ENCODE measurements at places on chromosomes 11 and 22.

DNA sequence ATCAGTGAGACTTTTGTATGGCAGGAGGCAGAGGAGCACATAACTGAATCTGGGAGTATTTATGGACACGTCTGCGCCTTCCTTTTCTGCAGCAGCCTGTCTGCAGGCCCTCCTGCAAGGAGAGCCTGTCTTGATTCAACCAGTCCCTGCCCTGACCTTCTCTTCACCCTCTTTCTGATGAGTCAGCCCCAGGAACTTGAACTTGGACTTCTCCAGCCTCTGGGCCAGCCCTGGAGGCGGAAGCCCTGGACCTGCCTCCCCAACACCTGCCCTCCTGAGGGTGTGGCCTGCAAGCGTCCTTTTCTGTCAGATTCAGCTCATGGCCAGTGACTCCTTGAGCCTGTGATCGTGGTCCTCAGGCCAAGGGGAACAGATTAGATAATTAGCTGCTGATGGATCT, 20.0 kb downstream of the DAGLA start:
- no peak for DNase-seq

DNA sequence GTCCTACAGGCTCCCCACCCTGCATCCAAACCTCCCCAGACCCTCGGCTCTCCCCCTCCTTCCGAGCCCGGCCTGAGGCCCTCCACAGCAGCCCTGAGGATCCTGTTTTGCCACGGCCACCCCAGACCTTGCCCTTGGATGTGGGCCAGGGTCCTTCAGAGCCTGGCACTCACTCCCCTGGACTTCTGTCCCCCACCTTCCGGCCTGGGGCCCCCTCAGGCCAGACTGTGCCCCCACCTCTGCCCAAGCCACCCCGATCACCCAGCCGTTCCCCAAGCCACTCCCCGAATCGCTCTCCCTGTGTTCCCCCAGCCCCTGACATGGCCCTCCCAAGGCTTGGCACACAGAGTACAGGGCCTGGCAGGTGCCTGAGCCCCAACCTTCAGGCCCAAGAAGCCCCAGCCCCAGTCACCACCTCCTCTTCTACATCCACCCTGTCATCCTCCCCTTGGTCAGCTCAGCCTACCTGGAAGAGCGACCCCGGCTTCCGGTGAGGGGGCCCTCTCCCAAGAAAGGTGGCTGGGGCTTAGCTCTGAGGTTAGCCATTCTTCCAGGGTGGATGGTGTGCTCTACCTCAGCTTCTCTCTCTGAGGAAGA, 2.9 kb downstream of the INPP5J start:
- DNase-seq: no peak

DNA sequence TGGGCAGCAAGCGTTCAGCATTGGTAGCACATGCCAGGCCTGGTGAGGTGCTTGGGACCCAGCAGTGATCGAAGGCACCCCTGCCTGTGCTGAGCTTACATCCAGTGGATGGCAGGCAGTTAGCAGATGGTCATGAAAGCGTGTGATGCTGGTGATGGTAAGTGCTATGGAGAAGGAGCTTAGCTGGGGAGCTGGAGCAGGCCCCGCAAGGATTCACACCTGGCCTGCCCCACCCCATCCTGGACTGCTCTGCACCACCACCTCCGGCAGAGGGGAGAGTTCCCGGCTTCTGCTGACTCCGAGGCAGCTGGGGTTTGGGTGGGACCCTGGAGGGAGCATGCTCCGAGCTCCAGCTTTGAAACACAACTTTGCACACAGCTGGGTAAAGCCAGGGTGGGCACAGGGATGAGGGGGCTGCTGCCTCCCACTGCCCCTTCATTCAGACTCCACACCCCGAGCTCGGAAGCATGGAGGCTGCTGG, 16.2 kb downstream of the MPPED1 start:
- DNase-seq: no peak

DNA sequence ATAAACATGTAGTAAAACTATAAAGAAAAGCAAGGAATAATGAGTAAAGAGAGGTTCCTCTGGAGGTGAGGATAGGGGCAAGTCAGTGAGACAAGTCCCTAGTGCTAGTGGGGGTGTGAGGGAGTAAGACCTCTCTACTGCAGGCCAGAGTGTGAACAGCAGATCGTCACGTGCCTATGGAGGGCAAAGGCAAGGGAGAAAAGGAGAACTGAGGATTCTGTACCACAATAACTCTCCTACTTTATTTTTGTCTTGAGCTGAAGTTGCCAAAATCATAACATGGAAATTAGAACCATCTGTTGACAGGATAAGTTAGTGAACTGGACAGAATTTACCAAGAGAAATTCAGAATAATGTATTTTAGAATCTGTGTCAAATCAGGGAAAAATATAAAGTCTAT, 77.6 kb downstream of the ENTHD1 start:
- no peak for DNase-seq

DNA sequence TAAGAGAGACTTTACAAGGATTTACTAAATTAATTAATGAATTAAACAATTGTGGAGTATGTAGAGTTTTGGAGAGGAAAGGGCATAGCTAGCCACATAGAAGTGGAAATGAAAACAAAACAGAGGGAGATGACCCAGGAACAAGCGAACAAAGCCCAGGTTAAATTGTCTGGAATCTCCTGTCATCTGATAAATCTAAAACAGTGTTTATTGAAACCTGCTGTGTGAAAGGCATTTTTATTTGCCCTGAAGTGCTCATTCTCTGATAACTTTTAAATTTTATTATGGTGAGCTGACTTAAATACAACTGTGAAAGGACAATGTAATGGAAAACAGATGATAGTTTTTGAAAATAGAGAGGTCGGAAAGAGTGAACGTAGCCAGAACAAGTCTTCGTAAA, 682.8 kb upstream of the KIRREL3 start:
- DNase-seq: no peak

GRCh38 chr22:23904573-23905254, 10.5 kb downstream of the MIF start:
- no peak for DNase-seq

DNA sequence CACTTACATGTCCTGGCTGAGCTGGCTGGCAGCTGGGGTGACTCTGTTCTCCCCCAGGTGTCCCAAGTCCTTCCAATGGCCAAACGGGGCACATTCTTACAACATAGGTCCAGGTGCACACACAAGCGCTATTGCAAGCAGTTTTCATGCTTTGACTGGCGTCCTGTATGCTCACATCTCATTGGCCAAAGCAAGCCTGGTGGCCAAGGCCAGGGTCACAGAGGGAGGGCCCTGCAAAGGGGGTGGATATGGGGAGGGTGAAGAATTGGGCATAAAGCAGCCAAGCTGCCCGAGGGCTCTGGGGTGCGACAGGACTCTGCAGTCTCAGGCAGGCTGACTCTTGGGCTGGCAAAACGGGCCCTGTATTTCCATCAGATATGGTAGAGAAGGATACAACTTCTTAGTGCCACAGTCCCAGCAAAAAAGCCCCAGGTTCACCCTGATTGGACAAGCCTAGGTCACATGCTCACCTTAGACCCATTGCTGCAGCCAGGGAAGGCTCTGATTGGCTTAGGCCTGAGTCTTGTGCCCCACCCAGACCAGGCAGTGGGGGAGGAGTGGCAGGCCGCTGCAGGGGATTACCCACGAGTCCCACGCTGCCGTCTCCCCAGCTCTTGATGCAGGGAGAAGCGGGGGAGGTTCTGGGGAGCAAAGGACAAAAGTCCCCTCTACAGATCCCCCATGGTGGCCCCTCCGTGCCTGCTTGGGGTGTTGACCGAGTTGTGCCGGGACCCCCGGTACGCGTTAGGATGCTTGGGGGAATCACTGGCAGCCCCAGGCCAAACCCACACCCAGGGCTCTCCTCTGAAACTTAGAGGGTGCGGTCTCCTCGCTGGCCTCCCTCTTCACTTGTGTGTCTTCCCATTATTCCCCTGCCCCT, 110.8 kb downstream of the ARHGAP8 start:
- DNase-seq: no peak

GRCh38 chr11:32316858-32317642, 118.3 kb downstream of the WT1 start:
- no peak for DNase-seq

DNA sequence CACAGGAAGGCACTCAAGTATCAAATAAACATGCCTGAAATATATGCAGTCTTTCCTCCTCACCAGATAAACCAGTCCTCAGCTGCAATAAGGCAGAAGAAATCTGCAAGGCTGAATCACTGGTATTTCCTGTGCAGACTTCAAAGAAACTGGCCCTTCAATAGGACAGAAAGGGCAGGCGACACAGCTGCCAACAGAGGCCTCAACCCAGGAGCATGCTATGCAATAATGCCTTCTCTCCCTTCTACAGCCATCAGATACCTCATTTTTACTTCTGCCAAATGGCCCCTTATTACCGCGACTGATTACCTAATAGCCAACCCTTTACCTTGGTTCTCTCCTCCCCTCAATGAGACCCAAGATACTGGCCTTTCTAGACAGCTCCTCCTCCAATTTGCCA, 8.0 kb downstream of the NUMA1 start:
- no peak for DNase-seq

- peak; percentile 47 for DNase-seq
Measured at GRCh38 chr11:72352859-72353551, 81.3 kb downstream of the CLPB start.

DNA sequence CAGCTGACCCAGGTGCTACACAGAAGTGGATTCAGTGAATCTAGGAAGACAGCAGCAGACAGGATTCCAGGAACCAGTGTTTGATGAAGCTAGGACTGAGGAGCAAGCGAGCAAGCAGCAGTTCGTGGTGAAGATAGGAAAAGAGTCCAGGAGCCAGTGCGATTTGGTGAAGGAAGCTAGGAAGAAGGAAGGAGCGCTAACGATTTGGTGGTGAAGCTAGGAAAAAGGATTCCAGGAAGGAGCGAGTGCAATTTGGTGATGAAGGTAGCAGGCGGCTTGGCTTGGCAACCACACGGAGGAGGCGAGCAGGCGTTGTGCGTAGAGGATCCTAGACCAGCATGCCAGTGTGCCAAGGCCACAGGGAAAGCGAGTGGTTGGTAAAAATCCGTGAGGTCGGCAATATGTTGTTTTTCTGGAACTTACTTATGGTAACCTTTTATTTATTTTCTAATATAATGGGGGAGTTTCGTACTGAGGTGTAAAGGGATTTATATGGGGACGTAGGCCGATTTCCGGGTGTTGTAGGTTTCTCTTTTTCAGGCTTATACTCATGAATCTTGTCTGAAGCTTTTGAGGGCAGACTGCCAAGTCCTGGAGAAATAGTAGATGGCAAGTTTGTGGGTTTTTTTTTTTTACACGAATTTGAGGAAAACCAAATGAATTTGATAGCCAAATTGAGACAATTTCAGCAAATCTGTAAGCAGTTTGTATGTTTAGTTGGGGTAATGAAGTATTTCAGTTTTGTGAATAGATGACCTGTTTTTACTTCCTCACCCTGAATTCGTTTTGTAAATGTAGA, 1.7 kb downstream of the MALAT1 start:
- DNase-seq: peak; percentile 64

DNA sequence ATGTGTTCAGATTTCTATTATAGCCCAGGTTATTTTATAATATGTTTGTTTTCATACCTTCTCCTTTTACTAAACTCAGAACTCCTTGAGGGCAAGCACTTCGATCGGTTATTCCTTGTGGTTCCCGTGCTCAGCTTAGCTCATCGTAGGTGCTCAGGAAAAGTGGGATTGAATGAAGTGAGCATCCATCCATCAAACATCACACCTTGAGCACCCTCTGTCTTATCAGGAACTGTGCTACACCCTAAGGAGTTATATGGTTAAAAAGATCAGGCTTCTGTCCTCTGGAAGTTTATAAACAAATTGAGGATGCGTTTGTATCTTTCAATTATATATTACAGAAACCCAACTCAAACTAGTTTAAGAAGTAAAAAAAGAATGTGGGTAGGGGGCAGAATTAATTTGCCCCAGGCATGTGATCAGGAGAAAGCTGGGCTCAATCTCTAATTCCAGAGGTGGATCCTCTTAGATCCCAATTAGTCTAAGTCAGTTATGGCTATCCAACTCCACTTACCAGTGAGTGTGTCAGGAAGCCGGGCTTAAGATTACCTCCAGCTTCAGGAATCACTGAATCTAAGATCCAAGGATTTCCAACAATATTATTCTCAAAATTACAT, 59.9 kb upstream of the RRAS2 start:
- no peak for DNase-seq

DNA sequence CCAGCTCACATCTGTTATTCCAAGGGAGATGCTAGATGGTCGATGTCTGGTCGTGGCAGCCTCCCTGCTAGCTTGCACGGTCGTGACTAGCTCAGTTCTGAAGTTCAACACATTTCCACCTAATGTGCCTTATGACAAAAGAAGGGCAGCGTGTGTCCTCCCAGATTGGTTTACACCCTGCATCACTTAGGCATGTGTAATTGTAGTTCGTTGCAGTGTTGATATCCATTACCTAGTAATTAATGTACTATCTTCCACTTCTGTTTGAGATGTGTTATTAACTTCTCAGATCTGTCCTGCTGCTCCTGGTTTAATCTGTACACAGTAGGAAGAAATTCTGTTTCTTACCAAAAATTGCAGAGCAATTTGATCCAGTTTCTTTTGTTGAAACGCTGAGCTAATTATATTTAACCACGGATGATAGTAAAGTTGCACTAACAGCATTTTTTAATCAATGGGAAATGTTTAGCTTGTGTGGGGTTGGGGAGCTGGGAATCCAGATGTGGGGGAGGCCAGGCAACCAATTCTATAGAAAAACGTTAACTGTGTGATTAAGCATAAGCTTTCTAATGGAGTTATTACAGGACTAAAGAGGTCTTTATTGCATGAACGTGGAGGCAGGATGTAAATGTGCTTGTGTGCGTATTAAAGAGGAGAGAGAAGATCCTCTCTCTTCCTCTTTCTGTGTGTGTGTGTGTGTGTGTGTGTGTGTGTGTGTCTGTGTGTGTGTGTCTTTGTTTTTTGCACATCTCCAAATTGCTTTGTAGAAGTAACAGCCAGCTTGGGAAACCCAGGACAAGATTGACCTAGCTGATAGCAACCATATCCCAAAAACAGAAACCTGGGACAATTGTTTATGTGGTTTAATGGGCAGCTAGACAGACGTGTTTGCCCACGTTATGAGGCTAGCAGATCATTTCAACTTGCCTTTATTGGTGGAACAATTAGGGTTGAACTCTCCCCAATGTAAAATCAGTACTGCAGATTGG, 145.7 kb upstream of the TTC12 start:
- no peak for DNase-seq

DNA sequence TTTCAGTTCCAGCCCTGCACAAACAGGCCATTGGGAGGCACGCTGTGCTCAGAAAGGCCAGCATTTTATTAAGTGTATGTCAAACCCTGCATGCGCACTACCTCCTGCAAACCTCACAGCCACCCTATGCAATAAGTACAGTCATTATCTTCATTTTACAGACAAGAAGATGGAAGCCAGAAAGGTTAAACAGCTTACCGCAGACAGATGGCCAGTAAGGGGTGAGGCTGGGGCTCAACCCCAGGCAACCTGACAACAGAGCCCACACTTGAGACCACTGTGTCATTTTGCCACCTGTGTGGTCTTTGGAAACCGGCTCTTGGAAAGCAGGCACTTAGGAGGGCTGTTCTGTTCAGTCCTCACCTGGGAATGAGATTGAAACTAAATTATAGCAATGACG, 142.3 kb downstream of the NXPE2 start:
- DNase-seq: no peak

DNA sequence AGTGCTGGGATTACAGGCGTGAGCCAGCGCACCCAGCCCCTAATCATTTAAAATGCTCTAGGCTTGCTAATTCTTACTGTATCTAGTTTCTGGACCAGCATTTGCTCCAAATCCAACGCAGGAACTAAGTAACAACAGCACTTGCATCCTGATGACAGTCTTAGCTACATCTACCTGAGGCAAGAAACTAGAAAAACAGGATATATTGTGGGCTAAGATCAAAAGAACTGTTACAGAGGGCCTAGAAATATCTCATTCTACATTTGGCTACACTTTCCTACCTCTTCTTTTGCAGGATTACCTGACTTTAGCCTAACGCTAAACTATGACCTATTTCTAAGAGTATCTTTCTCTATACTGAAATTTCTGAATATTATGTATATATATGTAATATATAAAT, 7.8 kb downstream of the DCDC1 start:
- no peak for DNase-seq

All from activated CD4-positive, alpha-beta T cell treated with anti-CD3 and anti-CD28 coated beads for 48 hours (primary cell).